Activated naive CD8-positive, alpha-beta T cell treated with anti-CD3 and anti-CD28 coated beads for 36 hours (primary cell): ENCODE measurements at places on chromosomes 5 and 9.

GRCh38 chr5:178327931-178328711 is 95.5 kb upstream of the PHYKPL start:
- no peak for DNase-seq

DNA sequence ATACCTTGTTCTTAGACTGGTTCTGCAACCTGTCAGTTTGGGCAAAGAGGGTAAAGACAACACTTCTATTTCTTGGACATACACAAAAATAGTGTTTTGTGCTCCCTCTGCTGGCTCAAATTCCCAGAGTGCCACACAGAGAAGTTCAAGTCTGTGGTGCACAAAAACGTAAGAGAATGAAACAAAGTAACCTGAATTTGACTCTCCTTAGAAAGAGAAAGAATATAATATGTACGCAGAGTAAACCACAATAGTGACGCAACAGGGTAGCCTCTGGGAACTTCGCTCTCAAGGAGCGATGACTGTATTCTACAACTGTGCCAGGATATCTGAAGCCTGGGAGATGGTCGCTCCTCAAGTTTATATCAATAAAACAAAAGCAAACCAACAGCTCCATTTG is 18.5 kb downstream of the DDX31 start:
- no peak for DNase-seq

GRCh38 chr5:78449103-78449502 is 88.7 kb downstream of the SCAMP1 start:
- no peak for DNase-seq

DNA sequence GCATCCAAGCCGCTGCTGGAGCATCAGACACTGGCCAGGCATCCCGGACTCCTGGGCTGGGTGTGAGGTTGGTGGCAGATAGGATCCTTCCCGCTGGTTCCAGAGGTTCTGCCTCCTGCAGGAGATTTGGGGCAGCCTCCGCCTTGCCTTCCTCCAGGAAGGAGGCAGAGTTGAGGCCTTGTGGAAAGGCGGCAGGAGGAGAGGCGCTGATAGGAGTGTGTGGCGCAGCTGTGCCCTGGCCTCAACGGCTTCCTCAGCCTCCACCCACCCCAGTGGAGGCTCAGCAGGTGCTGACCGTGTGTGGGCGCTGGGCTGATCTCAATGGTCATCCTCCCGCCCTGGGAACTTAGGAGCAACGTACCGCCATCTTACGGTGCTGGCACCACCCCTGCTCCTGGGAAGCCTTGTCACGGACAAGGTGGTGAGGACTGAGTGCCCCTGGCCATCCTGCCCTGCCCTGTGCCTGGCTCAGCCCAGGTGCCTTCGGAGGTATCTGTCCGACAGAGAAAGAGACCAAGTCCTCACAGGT is 10.2 kb downstream of the NCS1 start:
- no peak for DNase-seq

DNA sequence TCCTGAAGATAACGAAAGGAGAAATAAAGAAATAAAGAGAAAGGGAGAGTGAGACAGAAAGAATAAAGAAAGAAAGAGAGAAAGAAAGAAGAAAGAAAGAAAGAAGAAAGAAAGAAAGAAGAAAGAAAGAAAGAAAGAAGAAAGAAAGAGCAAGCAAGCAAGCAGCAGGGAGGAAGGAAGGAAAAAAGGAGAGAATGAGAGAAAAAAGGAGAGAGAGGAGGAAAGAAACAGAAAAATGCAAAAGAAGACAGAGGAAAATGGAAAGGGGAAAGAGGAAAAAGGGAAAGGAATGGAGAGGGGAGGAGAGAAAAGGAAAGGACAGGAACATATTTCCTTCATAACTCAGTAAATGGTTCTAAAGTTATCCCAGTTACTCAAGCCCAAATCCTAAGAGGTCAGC is 978.8 kb upstream of the CDH9 start:
- DNase-seq, result no peak

DNA sequence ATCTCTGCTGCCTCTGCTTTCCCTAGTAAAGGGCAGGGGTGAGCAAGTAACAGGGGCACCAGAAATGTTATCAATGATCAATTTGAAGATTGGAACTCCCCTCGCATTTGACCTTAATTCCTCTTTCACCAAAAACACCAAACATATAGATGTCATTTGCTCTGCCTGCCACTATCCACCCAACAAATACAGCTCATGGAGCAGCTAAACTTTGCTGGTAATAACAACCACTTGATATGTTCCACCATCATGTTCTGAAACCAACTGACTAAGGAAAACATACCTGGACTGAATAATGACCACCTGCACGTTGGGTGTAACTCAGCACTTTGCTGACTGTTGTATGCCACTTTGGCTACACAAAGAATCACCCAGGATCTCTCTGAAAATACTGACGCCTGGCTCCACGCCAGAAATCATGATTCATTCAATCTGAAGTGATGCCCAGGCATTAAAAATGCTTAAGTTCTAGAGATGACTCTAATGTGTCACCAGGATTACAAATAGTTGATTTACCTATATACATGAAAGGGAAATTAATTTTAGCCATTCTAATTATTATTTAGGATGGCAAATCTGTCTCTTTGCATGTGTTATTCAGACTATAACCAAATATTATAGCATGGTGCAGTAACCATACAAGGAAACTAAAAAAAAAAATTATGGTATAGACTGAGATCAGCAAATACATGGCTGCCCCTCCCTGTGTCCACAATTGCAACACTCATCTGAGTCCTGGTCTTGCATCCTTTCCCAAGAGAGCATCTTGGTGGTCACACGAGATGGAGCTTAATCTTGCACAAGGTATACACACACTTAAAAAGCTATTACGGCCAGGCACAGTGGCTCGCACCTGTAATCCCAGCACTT is 43.1 kb upstream of the TTC39B start:
- DNase-seq, result peak; percentile 11

DNA sequence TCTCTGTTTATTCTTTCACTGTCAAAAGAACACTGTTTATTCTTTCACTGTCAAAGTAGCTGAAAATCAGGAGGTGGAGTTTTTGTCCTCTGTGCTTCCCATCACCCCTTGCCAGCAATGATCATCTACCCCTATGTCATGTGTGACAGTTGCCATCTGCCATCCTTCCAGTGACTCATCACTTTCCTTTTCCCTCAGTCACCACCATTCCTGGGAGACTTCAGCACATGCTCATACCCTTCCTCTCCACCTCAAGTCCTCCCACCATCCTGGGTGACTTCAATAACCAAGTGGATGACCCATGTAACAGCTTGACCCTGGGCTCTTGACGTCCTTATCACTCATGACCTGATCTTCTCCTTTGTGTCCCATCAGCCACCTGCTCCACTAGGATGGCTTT is 43.3 kb upstream of the RASEF start:
- DNase-seq, result no peak

GRCh38 chr9:91809581-91810285 is 140.3 kb downstream of the ROR2 start:
- no peak for DNase-seq

GRCh38 chr9:114910541-114910940 is 19.9 kb downstream of the TNFSF8 start:
- no peak for DNase-seq

GRCh38 chr5:76471406-76471805 is 68.3 kb downstream of the IQGAP2 start:
- DNase-seq, result no peak

- DNase-seq, result peak; percentile 58
Observed at GRCh38 chr5:160118349-160119141, 705 bp downstream of the PWWP2A start.

DNA sequence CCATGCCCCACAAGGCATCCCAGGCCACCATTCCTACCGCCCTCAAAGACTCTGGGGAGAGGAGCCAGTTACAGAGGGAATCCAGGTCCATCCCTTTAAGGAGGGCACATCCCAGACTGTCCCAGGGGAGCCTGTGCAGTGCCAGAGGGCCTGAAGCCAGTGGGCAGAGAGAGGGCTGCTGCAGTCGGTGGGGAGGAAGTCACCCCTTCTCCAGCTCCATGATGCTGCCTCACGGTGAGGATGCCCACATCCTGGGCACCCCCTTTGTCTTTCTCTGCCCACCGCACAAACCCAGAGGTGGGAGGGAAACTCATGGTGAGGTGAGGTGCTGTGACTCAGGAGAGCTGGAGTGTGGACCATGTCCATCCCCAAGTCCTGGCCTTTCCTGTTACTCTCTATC is 26.2 kb upstream of the ANKRD33B start:
- DNase-seq, result no peak

DNA sequence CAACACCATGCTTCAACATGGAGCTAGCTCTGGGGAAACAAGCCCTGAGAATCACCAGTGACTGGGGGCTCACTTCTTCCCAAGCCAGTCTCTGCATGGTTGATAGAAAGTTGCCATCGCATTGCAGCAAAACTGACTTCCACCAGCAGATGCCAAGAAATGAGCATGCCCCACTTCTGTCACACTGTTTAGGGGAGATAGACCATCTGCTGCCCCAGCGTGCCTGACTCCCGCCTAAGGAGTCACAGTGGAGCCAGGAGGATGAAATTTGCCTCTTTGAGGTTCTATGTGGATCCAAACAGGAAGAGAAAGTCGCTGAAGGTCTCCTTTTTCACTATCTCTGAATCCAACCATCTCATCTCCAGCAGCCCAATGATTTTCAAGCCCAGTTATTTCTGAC is 116.7 kb upstream of the SLIT3 start:
- DNase-seq, result no peak

DNA sequence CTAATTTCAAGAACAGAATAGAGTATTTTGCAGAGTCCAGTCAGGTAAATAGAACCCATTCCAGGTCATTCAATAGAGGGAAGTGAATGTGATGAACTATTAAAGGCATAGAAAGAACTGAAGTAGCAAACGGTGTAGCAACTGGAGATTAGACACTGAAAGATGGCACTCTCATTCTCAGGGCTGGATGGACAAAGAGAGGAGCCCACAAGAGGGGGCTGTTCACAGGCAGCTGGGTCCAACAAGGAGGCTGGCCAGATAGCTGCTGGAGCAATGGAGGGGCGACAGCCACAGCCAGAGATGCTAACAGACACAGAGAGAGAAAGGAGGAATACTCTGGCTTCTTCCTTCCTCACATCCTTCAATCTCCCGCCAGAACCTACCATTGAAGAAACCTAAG is 93.1 kb upstream of the SMARCA2 start:
- no peak for DNase-seq

GRCh38 chr9:89564346-89564878 is 40.4 kb upstream of the GADD45G start:
- no peak for DNase-seq

DNA sequence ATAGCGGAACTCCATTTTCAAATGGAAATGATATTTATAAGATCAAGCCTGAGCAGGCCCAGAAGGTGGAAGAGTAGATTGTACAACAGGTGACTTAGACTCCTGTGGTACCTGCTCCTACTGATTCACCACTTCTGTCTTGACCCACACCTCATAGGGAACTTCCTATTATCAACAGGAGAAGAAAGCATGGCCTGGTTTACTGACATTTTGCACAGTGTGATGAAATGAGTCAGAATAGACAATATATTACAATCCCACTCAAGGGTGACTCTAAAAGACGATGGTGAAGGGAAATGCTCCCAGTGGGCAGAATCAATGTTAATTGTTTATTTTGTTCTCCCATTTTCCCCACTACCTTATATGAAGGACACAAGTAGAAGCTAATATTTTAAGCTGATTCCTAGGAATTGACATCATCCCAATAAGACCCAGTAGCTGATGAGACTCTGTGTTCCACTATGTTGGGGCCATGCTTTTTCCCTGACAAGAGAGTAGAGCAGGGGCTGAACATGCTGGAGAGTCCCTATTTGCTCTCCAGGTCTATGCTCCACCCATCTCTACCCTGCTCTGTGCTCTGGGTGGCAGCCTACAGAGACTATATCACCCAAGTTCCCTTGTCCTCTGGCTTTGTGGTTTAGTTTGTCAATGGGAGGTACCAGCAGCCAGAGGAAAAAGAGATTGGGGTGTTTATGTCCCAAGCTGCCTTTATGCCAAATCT is 163.4 kb upstream of the FSTL4 start:
- DNase-seq, result no peak

DNA sequence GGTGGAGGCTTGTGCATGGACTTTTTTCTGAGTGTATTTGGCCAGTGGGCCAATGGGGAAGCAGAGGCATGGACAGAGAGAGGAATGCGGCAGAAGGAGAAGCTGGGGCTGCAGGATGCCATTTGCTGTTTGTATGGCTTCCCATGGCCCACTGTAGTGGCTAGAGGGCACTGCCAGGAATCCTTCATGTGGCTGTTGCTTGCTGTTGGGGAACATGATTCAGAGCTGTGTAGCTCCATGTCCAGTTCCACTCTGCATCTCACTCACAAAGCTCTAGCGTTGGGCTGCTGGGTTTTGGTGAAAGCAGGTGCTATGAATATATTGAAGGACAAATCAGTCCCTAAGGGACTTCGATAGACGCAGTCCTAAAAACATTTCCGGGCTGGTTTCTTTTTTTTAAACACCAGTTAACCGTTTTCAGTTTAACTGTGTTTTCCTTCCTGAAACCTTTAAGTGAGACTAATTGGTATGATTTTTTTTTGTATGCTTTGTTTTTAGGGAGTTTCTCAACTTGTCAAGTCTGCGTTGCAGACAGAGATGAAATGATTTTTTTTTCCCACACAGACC is 51.3 kb downstream of the SLC22A5 start:
- no peak for DNase-seq

- DNase-seq, result no peak
Observed at GRCh38 chr5:104186100-104186499, 623.5 kb upstream of the NUDT12 start.

- DNase-seq, result peak; percentile 79
Observed at GRCh38 chr5:151157426-151158286, at the start of gene ANXA6. TSS of gene ANXA6 (minus strand) at chr5:151157779. CDS start at chr5:151147901, 9,878 bp downstream.

- DNase-seq, result no peak
Observed at GRCh38 chr5:147512659-147513379, 3.0 kb upstream of the DPYSL3 start.

DNA sequence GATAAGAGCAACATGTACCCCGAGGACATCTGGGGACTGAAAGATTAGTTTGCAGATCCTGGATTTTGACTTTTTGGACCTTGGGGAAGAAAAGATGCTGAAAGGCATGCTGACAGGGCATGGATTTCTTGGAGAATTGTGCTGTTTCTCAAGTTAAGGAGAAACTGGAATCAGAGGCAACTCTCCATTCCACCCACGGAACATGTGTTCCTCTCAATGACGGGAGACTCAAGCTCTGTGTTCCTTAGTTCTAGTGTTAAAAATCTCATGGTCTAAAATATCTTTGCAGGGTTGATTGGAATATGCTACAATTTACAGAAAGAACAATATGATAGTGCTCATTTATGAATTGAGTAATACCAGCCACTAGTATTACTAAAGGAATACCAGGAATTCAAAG is 34.4 kb upstream of the CDH12 start:
- no peak for DNase-seq

GRCh38 chr9:20220286-20220685 is 402.0 kb downstream of the MLLT3 start:
- no peak for DNase-seq

GRCh38 chr9:68476847-68477246 is 63.8 kb downstream of the TMEM252 start:
- no peak for DNase-seq

GRCh38 chr9:89594811-89595550 is 9.8 kb upstream of the GADD45G start:
- no peak for DNase-seq

DNA sequence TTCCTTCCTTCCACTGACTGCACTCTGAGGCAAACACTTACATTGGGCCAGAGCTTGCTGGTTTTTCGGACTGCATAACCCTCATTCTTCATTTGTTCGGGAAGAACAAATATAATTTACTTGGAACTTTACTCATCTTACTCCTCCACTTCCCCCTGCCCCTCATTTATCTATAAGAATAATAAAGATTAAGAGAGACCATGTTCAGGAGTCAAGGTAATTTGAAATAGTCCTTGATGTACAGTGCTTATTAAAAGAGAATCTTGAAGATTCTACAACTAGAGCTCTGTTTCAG is 65.6 kb downstream of the BASP1 start:
- no peak for DNase-seq
